ENCODE measurements at places on chromosomes 3 and 15.

GRCh38 chr3:78427303-78427702, 1340.5 kb downstream of the ROBO1 start:
- no peak for DNase-seq

DNA sequence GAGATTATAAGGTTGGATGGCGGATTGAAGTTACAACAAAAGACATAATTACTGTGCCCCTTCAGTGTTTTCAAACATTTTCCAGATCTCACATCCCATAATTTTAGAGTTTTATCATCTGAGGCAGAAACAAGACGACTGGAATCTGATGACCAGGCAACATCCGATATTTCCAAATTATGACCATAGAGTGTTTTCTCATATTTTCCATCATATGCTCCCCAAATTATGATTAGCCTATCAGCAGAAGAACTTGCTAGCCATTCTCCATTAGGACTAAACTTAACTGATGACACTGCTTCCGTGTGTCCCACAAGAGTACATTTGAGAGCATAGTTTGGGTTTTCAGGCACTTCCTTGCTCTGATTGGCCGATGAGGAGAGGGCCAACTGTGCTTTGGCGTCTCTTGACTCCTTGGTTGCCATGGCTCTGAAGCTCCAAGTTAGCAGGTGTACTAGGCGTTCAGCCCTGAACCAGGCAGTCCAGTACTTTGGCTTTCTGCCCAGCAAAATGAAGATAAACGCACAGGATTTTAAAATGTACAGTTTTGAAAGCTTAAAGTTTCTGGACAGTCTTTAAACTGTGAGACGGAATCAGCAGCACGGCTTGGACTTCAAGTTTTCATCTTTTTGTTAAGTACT, 638 bp downstream of the WDR5B start:
- DNase-seq, result no peak

GRCh38 chr15:38068626-38069391, 134.4 kb downstream of the TMCO5A start:
- DNase-seq, result no peak

DNA sequence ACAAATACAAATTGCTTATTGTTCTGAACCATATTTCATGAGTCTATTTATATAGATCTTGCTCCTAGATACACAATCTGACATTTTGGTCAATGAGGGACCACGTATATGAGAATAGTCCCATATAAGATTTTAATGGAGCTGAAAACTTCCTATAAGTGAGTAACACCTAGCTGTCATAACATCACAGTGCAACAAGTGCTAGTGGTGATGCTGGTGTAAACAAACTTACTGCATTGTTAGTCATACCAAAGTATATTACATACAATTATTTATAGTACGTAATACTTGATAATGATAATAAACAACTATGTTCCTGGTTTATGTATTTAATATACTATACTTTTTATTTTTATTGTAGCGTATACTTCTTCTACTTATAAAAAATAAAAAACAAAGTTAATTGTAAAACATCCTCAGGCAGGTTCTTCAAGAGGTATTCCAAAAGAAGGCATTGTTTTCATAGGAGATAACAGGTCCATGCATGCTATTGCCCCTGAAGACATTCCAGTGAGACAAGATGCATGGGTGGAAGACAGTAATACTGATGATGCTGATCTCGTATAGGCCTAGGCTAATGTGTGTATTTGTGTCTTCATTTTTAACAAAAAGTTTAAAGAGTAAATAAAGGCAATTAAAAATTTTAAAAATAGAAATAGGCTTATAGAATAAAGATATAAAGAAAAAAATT, 46.8 kb upstream of the NAALADL2 start:
- DNase-seq, result no peak

GRCh38 chr3:161393310-161393709, 22.0 kb upstream of the SPTSSB start:
- DNase-seq, result no peak

DNA sequence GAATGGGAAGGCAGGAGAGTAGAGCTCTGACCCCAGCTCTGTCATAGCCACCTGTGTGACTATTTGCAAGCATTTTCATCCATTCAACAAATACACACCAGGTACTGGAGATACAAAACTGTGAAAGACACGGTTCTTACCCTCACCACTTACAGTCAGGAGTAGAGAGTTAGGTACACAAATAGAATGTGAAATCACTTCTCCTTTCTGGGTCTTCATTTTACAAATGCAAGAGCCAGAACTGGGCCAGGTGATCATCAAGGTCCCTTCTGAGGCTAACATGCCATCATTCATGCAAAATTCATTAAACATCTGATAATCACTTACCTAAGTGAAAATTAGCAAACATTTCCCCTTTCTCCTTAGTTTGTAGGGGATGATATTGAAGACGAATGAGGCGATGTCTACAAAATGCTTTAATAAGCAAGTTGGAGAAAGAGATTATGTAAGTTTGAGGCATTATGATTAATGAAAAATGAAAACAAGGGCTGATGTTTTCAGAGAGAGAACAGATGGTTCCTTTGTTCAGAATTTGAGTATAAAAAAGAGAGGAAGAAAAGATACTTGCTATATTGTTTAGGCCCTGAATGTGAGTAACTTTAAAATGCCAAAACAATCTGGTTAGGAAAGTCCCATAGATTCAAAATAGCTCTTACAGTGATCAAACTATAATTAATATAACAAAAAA, 88.6 kb downstream of the LPP start:
- DNase-seq, result no peak

DNA sequence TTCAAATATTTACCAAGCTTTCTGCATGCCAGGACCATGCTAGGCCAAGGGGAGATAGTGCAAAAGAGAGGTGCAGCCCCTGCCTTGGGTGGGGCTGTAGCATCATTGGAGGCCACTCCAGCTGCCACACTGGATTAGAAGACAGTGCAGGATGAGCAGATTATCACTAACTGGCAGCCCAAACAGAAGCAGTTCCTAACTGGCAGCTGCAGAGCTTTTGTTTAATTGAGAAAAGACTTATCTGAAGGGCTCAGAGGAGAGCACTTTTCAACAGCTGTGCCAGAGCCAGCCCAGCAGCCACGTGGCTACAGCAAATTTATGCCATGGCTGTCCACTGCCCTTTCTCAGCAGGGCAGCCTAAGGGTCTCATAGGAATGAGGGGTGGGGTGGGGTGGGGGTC, 13.5 kb upstream of the ACSBG1 start:
- DNase-seq, result no peak

GRCh38 chr3:72533591-72534473, 314.4 kb downstream of the SHQ1 start:
- peak; percentile 16 for DNase-seq

GRCh38 chr3:45079715-45080114, 53.6 kb downstream of the CLEC3B start:
- DNase-seq, result no peak

DNA sequence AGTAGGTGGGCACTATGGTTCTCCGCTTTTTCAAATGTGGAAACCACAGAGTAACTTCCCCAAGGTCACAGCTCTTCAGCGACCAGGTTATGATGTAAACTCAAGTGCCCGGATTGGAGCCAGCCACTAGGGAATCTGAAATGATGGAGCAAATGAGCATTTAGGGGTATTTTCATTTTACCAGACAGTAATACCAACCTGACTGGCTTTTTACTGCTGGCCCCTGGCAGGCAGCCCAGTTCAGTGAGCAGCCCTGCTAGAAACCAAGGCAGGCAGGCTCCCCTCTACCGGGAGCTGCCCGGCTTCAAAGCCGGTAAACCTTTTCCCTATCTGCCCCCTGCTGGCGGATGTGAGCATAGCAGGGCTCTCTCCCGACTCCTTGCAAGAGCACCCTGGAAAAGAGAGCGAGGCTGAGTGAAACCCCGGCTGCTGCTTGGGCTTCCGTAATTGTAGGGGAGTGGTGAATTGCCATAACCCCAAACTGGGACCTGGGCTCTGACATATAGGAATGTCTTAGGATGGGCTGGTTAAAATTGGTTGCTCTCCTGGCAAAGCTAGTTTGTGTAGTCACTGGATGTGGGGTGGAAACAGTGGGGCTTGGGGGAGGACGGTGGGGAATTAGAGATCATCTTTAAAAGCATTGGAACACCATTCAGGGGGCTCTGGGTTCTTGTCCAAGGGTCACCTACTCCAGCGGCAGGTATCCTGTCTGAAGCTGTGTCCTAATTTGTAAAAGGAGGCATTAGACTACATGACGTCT, 98.0 kb upstream of the TNFAIP8L3 start:
- DNase-seq, result peak; percentile 14

GRCh38 chr15:41401904-41402267, 410 bp downstream of the NDUFAF1 start:
- no peak for DNase-seq

DNA sequence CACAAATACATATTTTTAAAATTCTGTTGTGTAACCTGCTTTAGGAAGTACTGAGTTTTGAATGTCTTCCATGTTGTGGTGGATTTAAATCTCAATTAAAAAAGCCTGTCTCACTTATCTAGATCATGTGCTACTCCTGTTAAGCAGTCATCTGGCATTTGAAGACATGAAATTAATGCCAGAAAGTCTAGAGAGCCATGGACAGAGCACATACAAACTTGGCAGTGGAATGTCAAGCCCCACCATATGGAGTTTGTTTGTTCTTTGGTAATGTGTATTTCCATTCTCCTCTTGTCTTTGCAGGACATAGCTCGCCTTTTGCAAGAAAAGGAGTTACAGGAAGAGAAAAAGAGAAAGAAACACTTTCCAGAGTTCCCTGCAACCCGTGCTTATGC, 39.3 kb upstream of the UTS2B start:
- DNase-seq, result no peak

GRCh38 chr3:66629150-66629981, 128.5 kb upstream of the LRIG1 start:
- no peak for DNase-seq

GRCh38 chr3:32157600-32158264, 51.3 kb downstream of the GPD1L start:
- DNase-seq, result no peak

- no peak for DNase-seq
Observed at GRCh38 chr3:40292637-40293349, 16.7 kb upstream of the EIF1B start.

DNA sequence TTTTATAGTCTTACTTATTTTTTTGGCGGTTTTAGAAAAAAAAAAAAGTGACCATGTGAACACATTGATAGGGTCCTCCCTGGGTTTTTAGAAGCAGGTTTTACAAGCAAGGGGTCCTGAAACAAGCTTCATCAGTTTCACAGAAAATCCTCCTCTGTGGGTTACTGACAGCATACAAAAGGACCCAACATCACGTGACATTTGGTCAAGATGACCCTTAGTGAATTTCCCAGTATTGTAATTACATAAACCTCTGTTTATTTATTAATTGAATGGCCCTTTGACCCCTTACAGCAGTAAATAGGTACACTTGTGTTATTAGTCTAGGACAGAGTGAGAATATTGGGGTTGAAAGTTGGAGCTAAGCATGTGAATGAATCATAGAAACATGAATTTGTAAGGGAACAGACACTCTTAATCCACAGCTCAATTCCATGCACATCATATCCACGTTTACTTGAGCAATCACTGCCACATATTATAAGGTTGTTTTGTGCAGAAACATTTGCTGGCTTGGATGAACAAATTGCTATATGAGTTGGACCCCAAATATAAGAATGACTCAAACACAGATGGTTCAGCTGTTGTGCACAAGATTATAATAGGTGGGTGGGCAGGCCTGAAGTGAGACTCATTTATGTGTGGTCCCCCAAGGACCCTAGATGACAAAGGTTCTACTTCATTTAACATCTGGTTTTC, 137.5 kb downstream of the ZNF385D start:
- no peak for DNase-seq
